ENCODE measurements at places on chromosomes 4 and X.

GRCh38 chrX:7435822-7436221, 287.9 kb upstream of the PUDP start:
- no peak for DNase-seq

- DNase-seq, result no peak
Observed at GRCh38 chr4:13659341-13660070, 32.0 kb upstream of the BOD1L1 start.

- DNase-seq, result no peak
Observed at GRCh38 chr4:184994010-184994622, 24.2 kb upstream of the HELT start.

DNA sequence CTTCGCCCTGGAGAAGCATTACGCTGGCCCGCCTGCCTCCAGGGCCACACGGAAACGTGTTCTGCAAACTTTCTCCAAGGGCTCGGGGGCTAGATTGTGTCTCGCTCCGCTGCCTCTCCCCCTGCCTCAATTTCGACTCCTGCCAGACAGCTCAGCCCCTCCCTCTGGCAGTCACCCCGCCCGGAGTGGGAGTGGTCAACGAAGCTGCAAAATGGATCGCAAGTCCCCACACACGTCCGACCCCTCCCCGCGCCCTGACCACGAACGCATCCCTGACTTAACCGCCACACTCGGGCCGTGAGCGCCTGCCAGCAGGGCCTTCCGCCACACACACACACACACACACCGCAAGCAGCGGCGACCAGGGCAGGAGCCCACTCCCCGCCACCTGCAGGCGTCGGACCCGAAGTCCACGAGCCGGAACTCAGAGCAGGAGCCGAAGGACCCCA, 47.0 kb upstream of the NKAP start:
- no peak for DNase-seq

DNA sequence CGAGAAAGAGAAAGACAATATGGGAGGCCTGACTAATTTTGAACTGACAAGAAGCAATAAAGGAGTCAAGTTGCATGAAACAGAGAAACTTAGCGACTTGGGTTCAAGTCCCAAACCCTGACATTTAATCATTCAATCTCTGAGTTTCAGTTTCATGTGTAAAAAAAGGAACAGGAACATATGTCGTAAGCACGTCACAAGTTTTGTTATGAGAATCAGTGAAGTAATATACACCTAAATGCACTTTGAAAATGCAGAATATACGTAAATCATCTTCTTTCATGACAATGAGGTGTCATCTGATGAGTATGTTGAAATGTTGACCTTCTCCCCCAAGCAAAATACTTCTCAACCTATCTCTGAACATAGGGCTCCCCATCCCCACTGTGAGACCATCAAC, 10.4 kb downstream of the ACOT9 start:
- no peak for DNase-seq

DNA sequence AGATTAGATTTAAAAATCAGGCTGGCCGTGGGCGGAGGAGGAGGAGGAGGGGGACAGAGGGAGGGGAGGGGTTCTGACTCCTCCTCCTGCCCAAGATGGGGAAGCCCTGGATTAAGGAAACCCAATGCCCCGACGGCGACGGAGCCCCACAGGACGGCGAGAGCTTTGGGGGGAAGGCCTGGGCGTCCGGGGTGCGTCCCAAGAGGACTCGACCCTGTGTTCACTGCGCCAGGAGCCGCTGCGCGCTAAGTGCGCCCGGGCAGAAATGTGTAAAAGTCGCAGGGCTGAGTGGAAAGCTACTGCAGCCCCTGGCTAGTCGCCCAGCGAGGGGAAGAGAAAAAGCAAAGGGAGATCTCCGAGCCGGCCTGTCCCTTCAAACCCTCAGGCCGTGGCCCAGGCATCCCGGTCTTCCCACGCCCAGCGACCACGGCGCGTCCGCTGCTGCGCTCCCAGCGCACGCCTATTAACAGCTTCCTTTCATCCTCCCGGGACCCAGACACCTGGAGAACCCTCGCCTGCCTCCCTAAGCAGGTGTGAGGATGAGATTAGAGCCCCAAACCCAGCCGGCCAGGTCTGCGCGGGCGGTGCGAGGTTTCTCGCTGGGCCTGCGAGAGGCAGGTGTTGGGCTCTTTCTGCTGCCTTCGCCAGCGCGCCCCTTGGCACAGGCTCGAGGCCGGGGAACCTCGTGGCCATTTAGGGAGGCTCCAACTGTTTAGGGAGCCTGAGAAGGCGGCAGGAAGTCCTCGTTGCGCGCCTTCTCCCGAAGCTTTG, 1.4 kb upstream of the RPS6KA3 start:
- DNase-seq, result no peak

- DNase-seq, result no peak
Observed at GRCh38 chrX:19331831-19332230, 11.9 kb upstream of the PDHA1 start.
